ENCODE measurements at places on chromosomes 6 and 20.

GRCh38 chr6:3983778-3984177 is 95.2 kb downstream of the FAM217A start:
- no peak for DNase-seq

GRCh38 chr6:121880831-121881230 is 445.4 kb downstream of the GJA1 start:
- DNase-seq, result peak; percentile 88

GRCh38 chr6:118649918-118650581 is 1.3 kb downstream of the CEP85L start:
- peak; percentile 83 for DNase-seq

DNA sequence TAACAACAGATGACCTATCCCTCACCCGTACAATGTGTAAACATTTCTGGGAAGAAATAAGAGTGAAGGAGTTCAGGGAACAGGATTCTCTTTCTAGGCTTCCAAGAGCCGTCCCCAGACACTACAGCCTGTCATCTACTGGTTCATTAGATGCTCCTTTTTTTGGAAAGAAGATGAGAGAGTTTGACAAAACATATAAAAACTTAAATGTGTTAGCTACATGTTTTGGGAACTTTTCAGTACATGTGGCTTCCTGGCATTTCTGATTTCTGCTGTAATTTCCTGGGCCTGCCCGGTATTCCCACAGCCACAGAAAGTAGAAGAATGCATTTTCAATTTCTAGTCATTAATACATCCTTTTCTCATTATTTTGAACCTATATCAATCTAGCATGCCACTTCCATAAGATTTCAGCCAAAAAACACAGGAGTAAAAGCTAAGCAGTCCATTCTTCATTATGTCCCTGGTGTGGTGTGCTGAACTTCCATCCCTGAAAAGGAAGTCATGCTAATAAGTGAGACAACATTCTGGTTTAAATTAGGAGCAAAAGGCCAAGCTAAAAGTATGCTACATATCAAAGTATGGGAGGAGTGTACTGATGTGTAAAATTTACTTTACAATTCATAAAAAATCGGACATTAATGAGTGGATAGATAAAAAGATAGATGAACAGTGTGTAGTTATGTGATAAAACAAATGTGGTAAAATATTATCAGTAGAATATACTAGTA is 198.2 kb downstream of the WDR27 start:
- DNase-seq, result peak; percentile 90

DNA sequence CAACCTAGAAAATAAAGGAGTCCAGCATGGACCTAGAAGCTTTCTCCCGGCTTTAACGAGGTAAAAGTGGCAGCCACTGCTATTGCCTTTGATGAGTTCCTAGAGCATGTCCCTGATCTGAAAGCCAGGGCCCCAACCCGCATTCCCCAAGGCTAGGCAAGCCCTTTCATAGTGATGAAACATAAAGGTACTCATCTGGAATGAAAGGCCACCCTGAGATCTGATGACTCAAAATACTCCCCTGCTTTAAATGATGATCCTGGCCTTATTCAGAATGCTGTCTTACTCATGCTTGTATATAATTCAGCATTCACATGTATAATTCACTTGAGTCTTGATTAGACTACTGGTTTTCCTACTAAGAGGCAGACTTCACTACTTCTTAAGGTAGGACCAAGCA is 21.3 kb downstream of the TTPAL start:
- DNase-seq, result no peak

DNA sequence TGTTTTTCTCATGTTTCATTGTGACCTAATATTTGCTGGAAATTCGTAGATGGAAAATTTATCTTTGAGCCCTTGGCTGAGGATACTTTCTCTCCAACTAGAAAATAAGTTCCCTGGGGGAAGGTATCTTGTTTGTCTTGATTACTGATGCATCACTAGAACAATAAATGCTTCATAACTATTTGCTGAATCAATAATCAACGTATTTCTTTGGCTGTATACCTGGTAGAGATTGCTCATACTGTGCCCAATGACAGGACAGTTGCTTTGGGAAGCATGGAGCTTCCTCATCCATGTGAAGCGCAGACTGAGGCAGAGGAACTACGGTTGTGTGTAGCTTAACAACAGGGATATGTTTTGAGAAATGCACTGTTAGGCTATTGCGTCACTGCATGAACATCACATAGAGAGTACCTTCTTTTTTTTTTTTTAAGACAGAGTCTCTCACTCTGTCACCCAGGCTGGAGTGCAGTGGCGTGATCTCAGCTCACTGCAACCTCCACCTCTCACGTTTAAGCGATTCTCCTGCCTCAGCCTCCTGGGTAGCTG is 34.2 kb upstream of the RPN2 start:
- no peak for DNase-seq

DNA sequence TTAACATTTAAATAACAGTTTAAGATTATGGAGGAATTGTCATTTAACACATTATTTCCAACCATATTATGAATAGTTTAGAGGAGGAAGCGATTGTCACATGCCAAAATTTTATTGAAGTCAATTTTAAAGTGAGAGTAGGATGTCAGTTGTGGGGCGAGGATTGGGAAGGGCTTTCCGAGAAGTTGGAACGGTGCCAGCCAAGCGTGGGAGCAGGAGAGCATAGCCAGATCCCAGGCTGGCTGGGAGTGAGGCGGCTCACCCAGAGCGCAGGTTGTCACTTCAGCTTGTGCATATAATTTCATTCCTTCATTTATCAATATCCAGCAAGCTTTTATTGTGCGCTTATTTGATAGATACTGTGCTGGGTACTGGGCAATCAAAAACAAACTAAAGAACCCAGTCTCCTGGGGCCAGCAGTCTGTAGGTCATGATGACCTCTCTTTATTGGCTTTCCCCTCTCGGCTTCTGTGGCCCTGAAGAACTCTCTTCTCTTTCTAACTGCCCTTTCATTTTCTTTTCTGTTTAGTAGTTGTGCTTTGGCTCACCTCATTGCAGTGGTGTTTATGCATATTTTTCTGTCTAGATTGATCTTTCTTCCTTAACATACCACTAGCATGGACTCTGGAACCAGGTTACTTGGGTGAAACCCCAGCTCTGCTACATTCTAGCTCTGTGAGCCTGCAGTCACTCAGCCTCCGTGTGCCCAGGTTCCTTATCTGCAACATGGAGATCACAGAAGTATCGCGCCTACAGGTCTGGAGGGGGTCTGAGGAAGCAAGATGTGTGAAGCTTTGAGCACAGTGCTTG is 6.4 kb downstream of the CEP43 start:
- DNase-seq, result peak; percentile 25

DNA sequence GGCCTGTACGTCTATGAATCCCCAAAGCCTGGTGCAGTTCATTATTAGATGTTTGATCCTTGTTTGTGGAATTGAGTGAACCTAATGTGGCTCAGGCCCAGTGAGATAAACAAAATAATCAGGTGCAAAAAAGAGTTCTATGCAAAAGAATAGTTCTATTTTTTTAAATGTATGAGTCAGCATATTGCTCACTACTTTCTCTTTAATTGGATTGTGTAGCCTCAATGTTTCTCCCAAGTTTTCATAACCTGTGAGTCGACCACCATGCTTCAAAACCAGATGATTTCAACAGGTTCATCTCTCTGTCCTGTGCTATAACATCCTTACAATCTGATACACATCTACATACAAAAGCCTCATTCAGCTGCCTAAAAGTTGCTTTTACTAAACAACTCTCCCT is 116.5 kb upstream of the HDAC2 start:
- no peak for DNase-seq

DNA sequence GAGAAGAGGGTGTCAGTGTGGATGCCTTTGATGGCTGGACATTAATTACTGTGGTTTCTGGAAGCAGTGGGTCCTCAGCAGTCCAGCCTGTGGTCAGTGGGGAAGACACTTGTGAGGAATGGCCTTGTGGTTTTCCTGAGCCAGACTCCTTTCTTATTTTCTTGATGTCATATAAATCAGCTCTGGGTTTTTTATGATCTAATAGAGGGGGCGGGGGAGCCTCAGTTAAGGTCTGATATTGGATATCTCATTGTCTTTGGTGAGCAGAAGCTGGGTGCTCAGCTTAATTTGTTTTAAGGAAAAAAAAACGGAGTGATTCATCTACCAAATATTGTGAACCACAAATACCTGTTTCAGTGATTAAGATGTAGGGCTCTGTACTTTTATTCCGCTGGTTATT is 62.1 kb downstream of the OTOR start:
- no peak for DNase-seq

GRCh38 chr6:73964241-73964854 is 268.3 kb downstream of the CD109 start:
- DNase-seq, result peak; percentile 82

DNA sequence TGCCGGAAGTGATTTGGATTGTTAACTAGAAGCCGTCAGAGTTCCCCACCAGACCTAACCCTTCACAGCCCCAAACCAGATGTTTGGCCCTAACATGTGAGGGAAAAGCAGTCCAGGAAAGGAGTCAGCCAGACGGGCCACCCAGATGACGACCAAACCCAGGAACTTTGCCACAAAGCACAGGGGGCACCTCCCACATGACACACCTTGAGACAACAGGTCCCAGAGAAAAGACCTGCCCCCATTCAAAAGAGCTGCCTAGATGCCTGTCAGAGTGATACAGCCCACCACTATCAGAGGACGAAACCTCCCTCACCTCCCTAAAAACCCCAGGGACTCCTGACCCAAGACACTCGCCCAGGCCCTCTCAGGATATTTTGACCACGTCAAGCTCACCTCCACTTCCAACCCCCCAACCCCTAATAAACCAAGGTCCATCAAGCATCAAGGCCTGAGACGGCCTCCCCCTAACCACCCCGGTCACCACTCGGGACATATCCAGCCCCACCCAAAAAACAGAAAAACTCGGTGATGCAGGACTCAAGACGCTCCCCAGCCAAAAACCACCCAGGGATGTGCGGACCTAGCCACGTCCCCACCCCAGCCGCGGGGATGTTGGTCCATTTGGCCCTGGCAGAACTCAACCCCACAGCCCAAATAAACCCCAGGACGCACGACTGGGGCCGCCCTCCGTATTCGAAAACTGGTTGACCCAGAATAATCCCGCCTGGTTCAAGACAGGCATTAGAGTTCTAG is 662 bp downstream of the ZNF343 start:
- peak; percentile 64 for DNase-seq

- DNase-seq, result no peak
These were observed 71.0 kb upstream of the CD83 start for GRCh38 chr6:14046476-14047068.

DNA sequence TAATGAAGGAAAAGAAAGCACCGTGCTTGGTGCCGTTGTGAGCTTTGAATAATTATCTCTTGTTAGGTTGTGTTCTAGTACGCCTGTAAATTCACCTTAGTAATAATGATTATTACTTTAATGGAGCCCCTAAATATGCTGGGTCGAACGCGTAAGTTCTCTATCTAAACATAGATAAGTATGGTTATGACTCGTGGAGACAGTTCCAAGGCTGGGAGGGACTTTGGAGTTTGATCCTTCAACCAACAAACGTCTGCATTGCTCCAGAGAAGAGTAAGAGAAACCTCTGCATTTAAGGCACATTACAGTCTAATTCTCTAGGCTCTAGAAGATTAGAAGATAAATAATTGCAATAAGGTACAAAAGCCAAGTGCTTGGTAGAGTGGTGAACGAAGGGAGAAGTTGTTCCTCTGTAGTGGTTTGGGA is 514 bp downstream of the ACOT13 start:
- DNase-seq, result peak; percentile 42

- no peak for DNase-seq
These were observed 107.0 kb downstream of the OLIG3 start for GRCh38 chr6:137387096-137387764.

DNA sequence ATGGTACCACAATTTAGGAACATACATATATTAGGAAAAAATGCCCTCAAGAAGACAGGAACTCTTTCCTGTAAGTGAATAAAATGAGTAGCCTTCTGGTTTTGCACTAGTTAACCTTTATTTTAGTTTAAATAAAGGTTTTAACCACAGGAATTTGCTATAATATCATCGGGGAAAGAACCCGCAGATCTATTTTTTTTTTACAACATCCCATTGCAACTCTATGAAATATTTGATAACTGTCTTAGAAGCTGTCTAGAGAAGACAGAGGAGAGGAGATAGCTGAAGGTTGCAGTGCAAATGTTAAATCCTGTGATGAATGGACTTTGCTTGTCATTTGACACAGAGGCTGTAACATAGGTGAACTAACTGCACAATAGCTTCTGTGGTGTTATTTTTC is 69.5 kb downstream of the TINAG start:
- no peak for DNase-seq

DNA sequence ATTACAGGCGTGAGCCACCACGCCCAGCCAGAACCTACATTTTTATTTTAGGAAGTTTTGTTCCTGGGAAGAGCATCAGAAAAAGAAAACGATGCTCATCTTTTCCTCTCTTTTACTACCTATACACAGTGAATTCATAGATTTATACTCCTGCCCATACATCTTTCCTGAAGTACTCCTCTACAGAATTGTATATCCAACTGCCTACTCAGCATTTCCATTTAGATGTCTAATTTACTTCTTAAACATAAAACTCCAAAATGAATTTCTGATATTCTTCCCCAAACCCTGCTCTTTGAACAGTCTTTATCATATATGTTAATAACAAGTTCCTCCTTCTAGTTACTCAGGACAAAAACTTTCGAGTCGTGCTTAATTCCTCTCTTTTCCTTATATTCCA is 39.8 kb upstream of the RSPO3 start:
- DNase-seq, result no peak

DNA sequence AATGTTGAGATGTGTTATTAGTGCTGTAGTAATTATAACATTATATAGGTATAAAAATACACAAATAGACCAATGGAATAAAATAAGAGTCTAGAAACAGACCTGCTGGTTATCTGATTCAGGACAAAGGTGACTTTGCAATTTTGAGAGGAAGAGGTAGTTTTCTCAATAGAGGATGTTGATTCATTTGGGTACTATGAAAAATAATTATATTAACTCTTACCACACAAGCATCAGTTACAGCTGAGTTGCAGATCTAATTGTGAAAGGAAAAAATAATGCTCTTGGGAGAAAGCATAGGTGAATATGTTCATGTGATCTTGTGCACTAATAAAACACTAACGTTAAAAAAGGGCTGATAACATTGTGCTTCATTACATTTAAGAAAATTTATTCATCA is 103.0 kb downstream of the BCKDHB start:
- no peak for DNase-seq

GRCh38 chr20:14830466-14830865 is 493.1 kb upstream of the FLRT3 start:
- DNase-seq, result no peak

DNA sequence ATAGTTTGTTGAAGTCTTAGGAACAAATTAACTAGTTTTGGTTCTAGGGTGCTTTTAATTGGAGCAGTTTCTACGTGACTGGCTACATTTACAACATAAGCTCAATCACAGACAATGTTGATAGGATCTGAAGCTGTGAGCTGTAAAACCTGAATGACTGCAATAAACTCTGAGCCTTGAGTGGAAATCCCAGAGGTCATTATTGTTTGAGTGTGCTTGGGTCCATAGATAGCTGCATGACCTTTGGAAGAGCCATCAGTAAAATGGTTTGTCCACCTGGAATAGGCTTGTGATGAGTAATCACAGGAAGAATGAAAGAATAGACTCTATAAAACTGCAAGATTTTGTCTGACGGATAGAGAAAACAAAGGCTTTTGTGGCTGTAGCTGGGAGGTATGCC is 26.7 kb downstream of the HLA-DRB1 start:
- no peak for DNase-seq

Data from muscle of leg (tissue), 16 donors.